Right kidney (tissue), 9 donors: ENCODE measurements at places on chromosomes 7 and 10.

- DNase-seq: no peak
These were observed 95.0 kb downstream of the MICALL2 start for GRCh38 chr7:1364068-1364905.

DNA sequence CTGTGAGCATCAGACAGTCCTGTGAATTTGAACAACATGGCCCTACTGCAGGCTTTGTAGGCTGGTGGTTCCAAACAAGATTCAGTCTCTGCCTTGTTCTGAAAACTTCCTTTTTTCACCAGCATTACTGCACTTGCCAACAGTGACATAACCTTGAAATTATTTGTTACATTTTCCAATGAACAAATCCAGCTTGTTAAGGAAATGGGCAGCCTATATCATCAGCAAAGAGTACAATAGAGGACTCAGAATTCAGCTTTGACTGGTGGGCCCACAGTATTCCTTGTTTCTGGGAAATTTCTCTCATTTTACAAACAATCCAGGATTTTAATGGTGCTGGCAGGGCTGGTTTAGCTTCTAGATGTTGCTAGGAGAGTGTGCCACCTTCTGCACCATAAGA is 703.7 kb upstream of the FZD8 start:
- no peak for DNase-seq

DNA sequence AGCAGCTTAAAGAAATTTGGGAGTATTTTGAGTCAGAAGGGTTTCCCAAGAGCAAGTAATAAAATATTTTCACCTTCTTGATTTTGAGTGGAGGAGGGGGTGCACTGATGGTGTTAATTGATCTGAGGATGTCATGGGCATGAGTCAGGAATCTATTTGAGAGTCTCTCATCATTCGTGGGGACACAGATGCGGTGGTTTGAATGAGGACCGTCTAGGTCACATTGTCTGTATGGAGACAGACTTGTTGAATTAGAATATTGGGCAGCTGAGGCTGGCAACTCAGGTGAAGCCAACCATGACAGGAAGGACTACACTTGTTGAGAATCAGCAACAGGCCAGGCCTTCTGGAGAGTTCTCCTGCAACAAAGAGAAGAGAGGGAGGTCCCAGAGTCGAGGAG is 127.0 kb downstream of the INSYN2A start:
- no peak for DNase-seq

DNA sequence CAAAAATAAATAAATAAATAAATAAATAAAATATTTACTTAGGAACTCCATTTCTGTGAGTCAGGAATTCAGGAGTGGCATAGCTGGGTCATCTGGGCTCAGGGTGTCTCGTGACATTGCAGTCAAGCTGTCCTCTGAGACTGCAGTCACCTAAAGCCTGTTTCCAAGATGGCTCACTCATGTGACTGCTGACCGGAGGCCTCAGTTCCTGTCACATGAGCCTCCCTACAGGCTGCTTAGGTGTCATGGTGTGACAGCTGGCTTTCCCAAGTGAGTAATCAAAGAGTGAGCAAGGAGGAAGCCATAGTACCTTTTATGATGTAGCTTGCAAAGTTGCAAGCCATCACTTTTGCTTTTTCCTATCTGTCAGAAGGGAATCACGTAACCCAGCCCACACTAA is 128.6 kb upstream of the KCTD7 start:
- DNase-seq: no peak

DNA sequence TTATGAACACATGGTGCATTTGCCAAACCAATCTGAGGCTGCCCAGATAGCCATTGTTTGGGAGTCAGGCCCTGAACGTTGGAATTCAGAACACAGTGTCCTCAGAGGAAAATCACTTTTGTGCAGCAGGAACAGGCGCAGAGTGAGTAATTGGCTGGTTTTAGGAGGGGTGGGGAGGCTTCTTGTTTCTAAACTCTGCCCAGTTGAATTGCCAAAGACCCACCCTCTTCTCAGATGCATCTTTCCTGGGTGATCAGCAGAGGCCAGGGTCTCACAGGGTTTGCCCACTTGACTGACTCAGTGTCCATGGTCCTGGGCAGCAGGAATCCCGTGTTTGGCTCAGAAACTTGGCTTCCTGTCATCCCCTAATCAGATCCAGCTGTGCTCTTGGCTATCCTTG is 24.3 kb downstream of the PRLHR start:
- DNase-seq: no peak

DNA sequence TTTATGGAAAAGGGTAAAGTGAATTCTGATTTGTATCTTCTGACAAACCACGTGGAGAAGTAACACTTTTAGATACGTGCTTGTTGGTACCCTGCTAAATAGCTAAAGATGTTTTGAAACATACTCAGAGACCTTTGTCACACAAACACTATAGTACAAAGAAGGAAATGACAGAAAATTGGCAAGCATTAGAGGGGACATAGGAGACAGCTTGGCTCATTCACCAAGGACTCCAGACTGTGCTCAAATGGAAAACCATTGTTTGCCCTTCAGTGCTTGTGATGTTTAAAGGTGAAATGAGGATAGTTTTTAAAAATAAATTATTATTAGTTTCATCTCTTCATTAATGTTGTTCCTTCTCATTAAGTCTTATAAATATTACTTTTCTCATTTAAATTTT is 34.0 kb upstream of the CD36 start:
- no peak for DNase-seq

- no peak for DNase-seq
These were observed 7.4 kb upstream of the LFNG start for GRCh38 chr7:2512179-2512661.

GRCh38 chr10:73251683-73252444 is 580 bp downstream of the MRPS16 start:
- DNase-seq: no peak

DNA sequence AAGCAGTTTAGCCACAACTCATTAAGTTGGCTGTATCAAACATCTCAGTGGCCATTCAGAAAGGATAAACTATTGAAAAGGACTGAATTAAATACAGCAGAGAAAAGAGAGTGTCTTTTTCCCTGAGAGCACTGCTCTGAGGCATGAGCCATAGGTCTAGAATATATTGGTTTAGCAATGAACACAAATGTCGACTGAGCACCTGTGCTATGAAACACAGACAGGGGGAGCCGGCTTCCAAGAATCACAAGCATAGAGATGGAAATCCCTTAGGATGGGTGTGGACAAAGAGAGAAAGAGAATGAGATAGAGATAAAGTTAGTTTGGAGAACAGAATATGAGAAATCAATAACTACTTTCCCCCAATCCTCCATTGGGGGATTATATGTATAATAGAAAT is 54.8 kb downstream of the DGKI start:
- DNase-seq: no peak

DNA sequence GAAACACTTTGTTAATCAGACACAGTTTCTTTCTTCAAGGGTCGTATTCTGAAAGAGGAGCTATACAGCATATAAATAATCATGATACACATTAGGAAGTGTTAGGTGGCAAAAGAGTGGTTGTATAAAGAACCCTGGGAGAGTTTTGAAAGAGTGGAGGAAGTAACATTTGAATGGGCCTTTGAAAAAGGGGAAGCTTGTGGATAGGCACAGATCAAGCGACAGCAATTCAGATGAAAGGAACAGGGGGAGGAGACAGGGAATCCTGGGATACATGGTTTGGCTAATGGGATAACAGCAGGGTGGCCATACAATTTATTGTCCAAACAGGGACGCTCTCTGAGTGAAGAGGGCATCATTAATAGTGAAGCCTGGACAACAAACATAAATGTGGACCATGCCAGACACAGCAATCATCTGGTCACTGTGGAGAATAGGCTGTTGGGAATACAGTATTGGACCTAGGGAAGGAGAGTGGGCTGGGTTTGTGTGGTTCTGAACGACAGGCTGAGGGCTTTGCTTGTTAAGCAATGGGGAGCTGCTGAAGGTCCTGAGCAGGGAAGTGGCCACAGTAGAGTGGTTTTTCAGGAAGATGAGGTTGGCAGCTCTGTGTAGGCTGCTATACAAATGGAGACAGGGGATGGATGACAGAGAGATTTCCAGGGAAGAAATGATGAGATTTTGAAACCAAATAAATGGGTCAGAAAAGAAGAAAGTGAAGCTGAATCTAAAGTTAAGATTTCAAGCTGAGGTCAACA is 75.9 kb downstream of the ICA1 start:
- DNase-seq: no peak

DNA sequence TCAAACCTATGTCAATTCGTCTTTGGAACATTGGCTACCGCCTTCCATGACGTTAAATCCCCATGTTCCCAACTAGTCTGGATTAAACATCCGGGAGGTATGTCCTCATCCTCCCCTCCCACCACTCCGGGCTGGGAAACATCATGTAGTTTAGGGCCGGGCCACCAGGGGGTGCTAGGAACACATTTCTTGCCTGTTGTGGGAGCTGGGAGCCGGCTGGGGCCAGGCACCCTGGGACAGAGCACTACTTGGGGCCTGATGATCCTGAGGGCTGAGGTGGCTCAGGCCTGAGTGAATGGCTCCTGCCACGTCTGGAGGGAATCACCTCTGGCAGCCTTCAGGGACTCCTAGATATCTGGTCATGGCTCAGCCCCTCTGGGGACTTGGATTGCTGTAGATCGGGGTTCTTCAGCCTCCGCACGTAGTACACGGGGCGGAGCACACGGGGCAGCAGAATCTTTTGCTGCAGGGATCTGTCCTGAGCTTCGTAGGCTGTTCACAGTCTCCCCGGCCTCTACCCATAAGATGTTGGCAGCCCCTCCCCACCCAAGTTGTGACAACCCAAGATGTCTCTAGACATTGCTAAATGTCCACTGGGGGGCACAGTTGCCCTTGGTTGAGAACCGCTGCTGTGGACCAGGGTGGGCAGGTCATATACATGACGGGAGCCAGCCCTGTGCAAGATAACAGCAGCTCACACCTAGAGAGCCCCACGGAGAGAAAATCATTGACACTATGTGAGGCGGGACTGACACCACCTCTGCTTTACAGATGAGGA is 141.2 kb upstream of the ZNF716 start:
- DNase-seq: no peak

GRCh38 chr7:90210981-90211380 is 559 bp upstream of the STEAP2 start:
- DNase-seq: no peak

DNA sequence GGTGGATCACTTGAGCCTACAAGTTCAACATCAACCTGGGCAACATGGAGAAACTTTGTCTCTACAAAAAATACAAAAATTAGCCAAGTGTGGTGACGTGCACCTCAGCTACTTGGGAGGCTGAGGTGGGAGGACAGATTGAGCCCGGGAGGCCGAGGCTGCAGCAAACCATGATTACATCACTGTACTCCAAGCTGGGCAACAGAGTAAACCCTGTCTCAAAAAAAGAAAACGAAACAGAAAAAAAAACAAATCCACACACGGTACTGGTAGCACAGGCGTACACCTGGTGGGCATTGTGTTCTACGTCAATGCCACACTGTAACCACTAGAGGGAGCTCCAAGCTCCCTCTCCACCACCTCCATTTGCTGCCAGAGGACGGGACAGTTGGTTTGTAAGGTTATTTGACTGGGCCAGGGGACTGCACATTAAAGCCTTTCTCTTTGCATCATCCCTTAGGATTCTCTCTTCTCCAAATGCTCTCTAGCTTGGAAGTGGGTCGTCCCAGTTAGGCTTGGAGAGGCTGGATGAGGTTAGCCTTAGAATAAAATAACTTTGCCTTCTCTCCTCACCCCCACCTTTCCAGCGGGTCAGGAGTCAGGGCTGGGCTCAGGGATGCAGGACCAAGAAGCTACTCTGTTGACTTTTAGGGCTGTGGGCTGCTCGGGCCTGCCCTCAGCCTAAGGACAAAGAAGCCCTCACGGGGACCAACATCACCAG is 130.8 kb downstream of the SORBS1 start:
- peak; percentile 54 for DNase-seq

GRCh38 chr10:5478694-5479305 is 20.6 kb downstream of the CALML5 start:
- DNase-seq: no peak

DNA sequence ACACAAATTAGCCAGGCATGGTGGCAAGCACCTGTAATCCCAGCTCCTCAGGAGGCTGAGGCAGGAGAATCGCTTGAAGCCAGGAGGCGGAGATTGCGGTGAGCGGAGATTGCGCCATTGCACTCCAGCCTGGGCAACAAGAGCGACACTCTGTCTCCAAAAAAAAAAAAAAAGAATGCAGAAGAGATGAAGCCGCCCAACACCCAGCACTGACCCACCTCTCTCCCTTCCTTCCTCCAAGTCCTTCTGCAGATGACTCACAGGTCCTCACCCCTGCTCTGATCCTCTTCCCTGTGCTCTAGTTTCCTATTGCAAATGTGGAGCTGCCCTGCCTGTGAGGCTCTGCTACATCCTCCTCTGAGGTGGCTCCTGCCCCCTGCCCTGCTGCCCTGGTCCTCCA is 22.0 kb upstream of the OPALIN start:
- no peak for DNase-seq

- DNase-seq: no peak
These were observed 80.9 kb upstream of the TFEC start for GRCh38 chr7:116111475-116111874.

GRCh38 chr7:55132890-55133551 is 114.2 kb downstream of the EGFR start:
- no peak for DNase-seq

- DNase-seq: no peak
These were observed 74.0 kb downstream of the ZMIZ1 start for GRCh38 chr10:79142522-79143309.

- DNase-seq: no peak
These were observed 29.2 kb downstream of the TFAM start for GRCh38 chr10:58414270-58415041.

- no peak for DNase-seq
These were observed 93.1 kb upstream of the PDE1C start for GRCh38 chr7:32163141-32163806.

DNA sequence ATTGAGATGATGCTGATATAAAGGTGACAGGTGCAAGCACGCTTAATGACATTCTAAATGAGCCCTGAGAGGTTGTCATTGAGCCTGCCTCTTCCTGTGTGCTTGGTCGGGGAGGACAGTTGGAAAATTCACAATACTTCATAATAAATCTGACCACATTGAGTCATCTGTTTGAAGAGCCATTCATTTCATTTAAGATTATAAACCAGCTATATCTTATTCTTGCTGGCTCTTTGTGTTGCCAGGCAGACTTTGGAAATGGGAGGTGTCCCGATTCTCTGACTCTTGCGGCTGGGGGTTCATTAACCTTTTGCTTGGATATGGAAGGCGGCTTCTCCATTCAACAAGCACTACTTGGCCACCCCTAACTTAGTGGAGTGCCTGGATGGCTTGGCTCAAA is 198.2 kb downstream of the FANK1 start:
- no peak for DNase-seq

DNA sequence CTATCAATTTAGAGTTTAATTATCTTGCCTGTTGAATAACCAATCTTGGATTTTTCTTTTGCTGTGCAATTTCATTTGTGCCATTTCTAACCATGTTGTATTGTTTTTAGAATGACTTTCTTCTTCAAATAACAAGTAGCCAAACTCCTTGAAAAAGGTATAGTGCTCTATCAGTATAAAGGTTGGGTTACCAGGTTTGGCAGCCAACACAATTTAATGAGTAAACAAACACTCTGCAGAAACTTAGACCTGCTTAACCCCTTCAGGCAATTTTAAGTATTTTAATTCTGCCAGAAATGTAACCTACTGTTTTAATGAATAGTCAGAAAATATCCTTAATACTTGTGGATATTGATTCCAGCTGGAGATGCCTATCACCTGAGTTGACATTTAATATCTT is 299.8 kb downstream of the ARL4A start:
- no peak for DNase-seq

GRCh38 chr7:129790136-129790535 is 162.6 kb downstream of the UBE2H start:
- DNase-seq: no peak
